Chondrocyte (in vitro differentiated cells): ENCODE measurements at places on chromosomes 13 and 19.

DNA sequence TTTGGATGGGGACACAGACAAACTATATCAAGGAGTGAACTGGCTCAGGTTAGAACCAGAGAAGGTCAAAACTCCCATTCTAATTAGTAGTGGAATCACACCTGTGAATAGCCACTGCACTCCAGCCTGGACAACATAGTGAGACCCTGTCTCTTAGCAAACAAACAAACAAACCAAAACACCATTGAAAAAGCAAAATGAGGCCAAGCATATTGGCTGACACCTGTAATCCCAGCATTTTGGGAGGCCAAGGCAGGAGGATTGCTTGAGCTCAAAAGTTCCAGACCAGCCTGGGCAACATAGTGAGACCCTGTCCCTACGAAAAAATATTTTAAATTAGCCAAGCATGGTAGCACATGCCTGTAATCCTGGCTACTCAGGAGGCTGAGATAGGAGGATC is 39.1 kb upstream of the UBAC2 start:
- no peak for DNase-seq

- DNase-seq: no peak
These were observed 311.6 kb downstream of the ENOX1 start for GRCh38 chr13:43475140-43475539.

DNA sequence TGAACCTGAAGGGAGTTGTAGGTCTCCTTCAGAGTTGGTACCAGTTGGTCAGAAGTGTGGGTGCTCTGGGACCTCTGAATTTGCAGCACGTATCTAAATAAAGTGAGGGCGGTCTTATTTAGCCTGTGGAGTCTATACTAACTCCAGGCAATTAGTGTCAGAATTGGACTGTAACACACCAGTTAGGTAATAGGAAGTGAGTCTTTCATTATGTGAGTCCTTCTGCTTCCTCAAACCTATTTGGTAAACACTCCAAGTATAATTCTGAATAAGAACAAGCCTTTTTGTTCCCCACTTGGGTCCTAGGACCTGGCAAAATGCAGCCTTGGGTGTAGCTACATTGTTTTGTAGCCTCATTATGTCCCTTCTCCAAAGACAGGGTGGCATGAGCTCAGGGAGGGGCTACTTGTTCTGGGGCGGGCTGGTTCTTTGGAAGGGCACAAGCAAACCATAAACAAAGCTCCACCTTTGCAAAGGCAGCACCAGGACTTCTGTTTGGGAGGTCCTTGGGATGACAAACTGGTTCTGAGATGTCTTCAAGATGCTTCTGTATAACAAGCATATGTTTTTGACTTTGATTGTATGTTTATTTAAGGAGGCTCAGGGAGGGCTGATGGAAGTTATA is 418.0 kb downstream of the ZNF536 start:
- DNase-seq: no peak

- no peak for DNase-seq
These were observed 39.5 kb upstream of the ZNF536 start for GRCh38 chr19:30332445-30333234.

DNA sequence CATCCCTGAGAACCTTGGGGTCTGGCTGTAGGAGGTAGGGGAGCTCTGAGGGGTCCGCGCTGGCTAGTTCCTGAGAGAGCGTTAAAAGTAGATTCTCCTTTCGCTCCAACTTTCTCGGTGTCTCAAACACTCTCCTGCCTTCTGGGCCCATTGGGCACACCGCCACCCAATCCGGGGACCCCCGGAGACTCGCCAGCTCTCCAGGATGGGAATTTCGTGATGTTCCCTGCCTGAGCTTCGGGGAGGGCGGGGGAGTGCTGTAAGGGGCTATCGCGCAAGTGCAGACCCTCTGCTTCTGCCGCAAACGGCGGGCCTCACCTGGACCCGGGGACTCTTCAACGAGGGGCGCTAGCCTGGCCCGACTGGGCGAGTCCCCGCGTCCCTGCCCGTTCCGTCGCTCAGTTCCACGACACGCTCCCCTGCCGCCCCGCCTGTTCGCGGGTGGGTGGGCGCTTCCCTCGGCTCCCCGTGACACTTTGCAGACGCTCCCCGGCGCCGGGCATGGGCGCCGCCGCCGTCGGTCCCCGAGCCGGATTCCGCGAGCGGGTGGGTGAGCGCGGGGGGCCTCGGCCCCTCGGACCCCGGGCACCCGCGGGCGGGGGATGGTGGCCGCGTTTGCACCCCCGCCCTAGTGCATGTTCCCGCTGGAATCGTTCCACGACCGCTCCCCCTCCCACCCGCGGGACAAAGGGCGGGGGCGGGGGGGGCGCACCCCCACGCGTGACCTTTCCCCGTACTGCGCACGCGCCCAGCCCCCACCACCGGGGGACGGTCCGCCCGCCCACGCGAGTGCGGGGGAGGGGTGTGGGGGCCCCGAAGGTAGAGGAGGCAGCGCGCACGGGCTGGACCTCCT is at the start of gene CCDC106:
CCDC106 (plus strand) TSS at position 481 of the 853 bp plus-strand sequence. CDS start 835 bp downstream, outside the sequence.
- peak; percentile 93 for DNase-seq

- no peak for DNase-seq
These were observed 18.5 kb upstream of the KCTD4 start for GRCh38 chr13:45219123-45219891.

DNA sequence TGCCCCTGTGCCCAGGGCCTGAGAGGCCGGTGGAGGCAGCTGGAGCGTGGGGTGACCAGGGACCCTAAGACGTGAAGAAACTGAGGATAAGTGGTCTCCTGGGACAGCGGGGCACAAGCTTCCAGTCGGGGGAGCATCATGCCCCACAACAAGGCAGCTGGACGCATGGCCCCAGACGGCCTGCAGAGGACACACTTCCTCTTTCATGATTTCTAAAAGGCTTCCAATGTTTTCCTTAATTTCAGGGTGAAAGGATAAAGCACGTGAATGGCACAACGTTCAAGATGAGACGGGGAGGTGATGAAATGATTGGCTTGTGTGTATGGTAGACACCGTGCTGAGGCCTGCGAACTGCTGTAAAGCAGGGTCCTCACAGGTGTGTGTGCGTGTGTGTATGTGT is 20.2 kb upstream of the MYDGF start:
- DNase-seq: no peak

- no peak for DNase-seq
These were observed 3.0 kb downstream of the ZC3H4 start for GRCh38 chr19:47110521-47111005.

DNA sequence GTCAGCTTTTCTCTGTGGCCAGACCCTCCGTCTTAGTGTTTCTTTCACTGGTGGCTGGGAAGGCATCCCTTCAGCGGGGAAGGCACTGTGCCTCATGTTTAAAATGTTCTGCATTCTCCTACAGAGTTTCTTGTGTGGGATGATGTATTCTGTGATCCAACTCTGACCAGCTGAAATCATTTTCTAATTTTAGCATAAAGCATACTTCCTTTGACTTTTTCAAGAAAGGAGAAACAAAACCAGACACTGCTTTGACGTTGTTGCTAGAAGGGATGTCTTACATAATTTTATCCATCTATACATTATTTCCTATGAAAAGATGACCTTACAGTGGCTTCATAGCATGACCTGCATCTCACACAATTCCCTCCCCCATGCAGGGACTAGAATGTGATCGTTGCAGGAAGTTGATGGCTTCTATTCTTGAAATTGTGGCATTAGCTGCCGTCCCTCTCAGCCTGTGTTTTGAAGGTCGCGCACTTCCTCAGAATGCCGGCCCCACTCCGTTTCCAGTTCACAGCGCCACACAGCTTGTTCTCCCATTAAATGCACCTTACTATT is 38.6 kb upstream of the TEX29 start:
- no peak for DNase-seq

GRCh38 chr13:41311406-41312175 is 524 bp downstream of the NAA16 start:
- peak; percentile 90 for DNase-seq

DNA sequence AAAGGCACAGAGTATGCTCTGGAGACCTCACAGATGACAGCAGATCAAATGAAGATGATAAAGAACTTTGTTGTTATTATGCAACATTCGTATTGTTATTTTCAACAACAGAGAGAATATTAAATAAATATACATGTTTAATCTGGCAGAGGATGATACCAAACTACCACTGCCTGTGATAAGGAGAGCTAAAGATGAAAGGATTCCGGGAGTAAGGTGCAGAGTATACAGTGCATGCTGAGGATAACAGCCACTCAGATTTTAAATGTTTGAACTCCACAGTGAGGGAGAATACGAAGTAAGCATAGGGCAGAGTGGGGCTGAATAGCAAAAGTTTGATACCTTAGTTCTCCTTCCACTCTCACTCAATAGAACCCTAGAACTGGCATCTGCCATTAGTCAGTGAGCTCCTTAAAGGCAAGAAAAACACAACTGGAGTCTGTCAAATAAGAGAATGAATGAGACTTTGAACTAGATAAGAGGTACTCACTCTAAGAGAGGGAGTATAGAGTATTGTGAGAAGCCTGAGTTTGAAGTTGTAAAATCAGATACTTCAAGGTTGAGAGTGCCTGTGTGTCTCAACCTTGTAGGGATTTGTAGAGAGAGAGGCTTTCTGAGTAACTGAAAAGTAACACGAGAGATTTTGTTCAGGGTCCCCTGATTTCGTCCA is 78.5 kb downstream of the STARD13 start:
- DNase-seq: no peak

DNA sequence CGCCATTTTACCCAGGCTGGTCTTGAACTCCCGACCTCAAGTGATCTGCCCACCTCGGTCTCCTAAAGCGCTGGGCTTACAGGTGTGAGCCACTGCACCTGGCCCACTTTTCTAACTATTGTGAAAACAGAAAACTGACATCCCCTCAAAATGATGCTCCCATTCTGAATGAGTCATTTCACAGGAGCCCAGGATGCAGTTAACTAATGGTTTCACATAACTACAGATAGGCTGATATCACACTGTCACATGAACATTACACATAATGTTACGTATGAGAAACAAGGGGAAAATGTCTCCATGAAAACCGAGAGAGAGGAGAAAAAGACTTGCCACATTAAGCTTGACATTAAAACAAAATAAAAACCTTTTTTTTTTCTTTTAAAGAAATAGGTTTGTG is 37.5 kb downstream of the N4BP2L2 start:
- DNase-seq: no peak
